Left ventricle myocardium superior (tissue), 1 donor: ENCODE measurements at places on chromosomes 11 and 22. TPM values are rescaled to one million over a fixed set of nuclear protein-coding genes. Genes with fewer than 3 reads are reported as not detected.

DNA sequence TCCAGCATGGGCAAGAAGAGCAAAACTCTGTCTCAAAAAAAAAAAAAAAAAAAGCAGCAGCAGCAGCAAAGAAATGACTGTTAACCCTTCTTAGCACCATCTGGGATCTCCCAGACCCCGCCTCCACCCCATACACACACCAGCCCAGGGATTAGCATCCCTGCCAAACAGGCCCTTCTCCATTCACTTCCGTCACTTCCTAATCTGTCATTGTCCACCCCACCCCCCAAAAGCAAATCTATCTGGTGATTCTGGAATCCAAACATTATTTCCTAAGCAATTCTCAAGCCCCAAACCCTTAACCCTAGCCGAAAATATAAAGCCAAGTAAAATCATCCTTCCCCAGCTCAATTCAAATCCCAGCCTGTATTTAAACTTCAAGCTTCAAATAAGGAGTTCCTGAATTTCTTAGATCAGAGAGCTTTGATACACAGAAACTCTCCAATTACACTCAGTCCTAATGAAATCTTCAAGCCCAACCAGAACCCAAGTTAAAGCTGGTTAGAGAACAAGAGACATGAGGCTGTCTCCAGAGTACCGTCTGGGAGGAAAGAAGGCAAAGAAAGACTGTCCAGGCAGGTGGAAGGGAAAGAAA is 6.0 kb upstream of the AHNAK start:
- no peak for DNase-seq

DNA sequence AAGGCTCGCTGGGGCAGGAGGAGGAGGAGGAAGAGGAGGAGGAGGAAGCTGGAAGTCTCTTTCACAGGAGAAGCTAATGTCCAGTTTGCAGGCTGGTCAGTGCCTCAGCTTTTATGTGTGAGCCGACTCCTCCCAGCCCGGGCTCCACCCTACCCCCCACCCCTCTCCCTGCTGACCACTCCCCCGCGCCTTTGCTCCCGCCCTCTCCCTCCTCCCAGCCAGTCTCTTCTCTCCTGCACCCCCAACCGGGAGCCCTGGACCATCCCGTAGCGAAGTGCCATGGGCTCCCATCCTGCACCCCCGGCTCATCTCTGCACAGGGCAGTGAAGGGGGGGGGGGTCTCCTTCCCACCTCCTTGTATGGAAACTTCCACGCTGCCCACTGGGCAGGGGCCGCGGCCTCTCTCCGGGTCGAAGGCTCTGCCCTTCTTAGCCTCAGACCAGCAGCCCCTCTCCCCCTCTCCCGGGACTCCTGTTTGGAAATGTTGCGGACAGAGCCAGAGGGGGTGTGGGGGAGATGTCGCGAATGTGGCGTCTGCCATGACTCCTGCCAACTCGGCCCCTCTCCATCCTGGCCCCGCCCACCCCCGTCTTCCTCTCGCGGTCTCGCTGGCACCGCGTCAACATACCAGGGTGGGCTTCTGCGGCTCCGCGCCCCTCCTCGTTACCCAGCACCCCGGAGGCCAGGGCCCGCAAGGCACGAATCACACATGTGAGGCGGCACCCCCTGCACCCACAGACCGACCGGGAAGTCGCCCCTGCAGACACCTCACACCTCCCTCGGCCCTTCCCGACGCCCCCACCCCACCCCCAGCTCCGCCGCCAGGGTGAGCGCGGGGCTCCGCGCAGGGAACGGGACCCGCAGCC is 1.8 kb downstream of the IGF2 start:
- DNase-seq = peak; percentile 71

The OR51B4 gene
- not detected for total RNA-seq

The TSKU gene
- total RNA-seq = 11.1 TPM

GRCh38 chr11:103850419-103851165 is 185.8 kb upstream of the DDI1 start:
- no peak for DNase-seq
